ENCODE measurements at places on chromosomes 2 and 18.

GRCh38 chr2:45006041-45006941 lies 3.0 kb downstream of the SIX2 start:
- DNase-seq: no peak

DNA sequence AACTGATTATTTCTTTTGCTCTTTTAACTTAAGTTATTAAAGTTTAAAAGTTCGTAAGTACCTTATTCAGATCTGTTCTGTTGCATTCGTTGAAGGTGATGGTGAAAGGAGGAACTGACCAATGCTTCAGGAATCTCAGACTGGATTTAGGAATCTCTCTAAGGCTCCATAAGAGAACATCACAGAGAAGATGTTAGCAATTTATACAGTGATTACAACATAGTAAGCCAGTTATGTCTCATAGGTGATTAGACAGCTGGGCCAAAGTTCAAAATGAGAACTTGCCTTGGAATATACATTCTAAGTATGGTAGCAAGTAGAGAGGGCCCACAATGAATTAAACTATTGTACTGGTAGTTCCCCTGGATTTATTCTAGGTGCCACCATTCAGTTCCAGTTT lies 3.2 kb downstream of the MARS2 start:
- DNase-seq: no peak

DNA sequence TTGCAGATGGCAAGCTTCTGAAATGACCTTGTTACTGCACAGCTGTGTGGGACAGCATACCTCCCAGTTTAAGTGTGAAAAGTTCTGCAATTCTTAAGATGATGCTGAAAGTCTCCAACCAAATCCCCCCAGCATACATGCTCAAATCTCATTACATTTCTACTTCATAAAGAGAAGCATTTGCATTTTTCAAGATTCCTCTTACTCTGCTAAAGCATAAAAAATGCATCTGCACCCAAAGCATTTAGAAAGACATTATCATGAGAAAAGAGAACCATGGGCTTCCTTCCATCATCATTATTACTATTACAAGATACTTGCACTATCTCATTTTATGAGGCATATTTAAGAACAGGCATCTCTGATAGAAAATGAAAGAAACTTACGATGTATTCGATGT lies 236.9 kb upstream of the REV1 start:
- DNase-seq: no peak

DNA sequence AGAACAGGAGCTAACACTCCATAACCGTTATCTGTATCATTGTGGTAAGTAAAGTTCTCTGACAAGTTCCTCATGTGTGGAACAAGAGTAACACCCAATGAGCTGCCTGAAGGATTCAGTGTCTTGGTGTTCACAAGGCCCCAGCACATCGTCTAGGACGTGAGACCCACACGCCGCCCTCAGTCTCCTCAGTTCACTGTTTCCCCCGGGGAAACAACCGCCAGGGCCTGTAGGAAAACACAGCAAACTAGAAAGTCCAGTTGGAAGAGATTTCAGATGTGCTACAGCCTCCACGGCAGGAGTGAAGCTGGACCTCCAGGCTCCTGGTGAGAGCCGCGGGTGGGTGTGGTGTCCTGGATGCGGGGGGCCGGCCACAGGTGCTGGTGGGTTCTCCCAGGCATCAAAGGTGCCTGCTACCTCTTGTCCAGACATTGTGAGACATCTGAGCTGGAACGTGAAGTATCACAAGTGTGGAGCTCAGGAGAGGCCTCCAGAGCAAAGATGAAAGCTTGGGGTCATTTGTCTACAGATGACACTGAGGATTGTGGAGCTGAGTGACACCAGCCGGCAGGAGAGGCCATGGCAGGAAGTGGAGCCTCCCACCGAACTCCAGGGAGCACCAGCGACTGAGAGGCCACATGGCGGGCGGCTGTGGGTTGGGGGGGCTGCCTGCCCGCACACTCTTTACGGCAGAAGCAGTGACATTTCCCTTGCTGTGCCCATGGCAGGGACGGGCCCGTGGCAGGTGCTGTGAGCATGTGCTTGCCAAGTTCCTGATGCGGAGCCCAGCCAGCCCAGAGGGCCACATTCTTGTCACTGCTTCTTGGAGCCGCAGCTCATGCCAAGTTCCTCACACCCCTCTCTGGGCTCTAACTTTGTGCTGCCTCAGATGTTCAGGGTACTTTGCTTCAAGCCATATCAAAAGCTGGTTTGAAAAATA lies 131.2 kb downstream of the TMEM18 start:
- no peak for DNase-seq

DNA sequence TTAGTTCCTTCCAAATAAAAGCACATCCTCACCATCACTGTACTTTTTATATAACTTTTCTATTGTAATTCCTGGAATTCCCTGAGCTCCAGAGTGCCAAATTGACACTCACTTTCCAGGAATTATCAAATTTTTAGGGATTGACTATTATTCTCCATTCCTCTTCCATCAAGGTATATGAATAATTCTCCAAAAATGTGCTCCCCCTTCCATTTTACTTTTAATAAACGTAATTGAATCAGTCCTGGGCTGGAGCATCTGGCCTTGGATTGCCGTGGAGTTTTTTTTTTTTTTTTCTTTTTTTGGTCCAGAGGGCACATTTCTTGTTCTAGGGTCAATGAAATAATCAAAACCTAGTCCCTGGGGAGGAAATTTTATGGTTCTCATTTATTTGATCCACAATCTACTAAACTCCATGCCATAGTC lies 304.3 kb downstream of the CDCA7 start:
- no peak for DNase-seq

DNA sequence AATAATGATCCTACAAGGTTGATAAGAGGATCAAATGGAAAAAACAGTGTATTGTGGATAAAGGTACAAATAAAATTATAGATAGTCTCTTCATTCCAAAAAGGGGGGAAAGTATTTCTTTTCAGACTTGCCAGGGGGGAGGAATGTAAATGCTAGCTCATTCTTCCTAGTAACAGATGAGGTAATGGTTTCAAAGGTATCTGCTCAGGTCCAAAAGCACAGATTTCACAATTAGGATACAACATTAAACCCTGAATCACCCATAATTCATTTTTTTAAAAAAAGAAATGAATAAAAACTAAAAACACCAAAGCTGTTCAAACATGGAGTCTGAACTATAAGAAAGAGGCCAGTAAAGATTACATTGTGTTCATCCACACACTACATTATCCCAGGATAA lies 142.0 kb downstream of the ATAD2B start:
- DNase-seq: no peak

DNA sequence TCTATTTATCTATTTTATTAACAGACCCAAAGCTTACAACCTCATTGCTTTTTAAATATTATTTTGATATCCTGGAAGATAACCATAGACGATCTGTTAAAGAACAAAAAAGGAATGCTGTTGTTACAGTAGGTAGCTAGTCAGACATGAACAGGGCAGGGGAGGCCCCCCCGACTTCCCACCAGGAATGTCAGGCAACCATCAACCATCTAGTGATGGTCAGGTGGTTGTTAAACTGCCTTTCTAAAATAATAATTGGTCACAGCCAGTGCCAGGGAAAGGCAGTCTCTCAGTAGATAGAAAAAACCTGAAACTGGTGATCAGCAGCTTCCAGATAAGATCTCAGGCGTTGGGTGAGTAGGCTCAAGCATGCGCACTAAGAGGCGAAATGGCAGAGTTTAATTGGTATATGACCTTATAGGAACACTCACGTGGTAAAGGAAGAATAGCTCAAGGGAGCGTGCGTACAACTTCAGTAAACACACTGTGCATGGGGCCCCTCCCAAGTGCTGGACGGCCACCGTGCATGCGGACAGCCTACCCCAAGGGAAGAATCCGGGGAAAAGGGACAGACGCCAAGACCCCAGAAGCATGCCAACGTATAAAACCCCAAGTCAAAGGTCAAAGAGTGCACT lies 32.5 kb upstream of the CCL20 start:
- no peak for DNase-seq

DNA sequence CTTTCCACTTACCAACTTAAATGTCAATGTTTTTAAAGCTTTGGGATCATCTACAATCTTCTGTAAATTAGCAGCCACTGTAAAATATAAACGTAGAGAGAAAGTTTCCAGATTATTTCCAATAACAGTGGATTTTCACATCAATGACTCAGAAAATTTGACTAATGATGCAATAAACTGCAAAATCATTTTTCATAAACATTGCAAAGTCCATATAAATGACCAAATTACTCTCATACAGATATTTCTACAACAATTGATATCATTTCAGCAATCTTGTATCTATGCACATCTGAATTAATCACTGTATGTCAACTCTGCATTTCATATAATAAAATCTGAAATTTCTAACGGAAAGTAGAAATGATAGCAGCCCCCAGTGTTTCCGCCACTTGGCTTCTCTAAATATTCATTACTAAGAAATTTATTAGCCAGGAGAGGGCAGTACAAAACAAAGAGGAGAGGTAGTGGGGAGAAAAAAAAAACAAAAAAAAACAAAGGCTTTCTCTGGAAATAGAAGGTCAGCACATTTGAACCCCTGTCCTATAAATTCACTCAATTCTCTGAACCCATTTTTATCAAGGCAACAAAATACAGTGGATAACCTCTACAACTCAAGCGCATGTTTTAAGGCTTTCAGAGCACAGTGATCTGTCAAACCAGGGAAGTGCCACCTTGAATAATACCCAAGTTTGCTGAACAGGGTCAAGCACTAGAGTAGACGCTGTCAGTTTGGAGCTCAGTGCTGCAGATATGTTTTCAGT lies 282.6 kb downstream of the STK39 start:
- DNase-seq: no peak

GRCh38 chr2:42117923-42118753 lies 51.0 kb upstream of the EML4 start:
- no peak for DNase-seq

DNA sequence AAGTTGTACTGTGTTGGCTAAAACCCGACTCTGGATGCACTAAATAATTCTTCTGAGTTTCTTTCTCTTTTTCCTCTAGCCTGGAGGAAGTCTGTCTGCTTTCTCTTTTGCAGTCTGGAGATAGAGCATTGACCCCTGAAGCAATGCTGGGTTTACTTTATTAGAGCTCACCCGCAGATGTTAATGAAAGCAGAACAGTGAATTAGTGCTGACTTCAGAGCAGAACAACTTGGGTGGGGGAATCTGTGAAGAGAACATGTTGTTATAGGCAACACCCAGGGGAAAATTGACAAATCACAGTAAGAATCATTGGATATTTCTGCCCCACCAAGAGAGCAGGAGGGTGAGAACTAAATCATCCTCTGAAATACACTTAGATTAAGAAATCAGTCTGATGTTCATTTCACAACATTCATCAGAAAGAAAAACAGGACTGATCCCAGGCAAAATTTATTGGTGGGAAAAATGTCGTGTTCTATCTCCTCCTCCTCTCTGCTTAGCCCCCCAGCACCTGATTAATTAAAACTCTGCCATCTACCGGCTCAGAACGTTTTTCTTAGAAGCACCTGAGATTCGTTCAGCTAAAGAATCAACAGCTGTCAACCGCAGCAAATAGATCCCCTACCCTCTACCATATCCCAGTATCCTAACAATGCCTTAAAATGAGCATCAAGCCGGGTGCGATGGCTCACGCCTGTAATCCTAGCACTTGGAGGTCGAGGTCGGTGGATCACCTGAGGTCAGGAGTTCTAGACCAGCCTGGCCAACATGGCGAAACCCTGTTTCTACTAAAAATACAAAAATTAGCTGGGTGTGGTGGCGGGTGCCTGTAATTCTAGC lies 165.1 kb downstream of the FMNL2 start:
- DNase-seq: no peak

DNA sequence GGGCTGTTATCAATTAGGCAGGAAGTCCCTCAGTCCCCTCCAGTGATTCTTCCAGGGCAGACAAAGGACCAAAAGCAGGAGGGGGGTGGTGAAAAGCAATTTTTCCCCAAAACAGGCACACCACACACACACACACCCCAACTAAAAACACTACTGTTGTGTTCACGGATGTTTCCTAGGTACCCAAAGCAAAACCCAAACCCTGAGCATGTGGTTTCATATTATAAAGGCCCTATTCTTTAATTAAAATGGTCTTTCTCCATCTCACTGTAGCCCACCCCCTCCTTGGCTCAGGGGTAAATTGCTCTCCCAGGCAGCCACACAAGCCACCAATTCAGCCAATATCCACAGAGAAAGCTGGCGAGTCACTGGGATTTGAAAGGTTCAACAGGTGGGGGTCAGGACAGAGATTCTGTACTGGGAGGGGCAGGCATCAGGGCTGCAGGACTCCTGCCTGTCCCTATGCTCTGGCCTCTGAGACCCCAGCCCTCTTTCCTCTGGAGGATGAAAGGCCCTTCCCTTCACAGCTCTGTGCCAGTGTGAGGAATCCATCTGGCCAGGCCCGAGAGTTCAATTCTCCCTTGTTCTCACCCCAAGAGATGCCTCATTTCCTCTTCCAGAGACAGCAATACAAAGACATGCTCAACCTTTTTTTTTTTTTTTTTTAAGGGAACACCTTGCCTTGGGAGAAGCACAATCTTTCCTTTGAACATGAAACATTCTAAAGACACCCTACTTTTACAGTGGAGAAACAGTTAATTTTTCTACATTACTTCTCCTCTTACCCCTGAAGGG lies 43.6 kb downstream of the SPRED2 start:
- DNase-seq: no peak

DNA sequence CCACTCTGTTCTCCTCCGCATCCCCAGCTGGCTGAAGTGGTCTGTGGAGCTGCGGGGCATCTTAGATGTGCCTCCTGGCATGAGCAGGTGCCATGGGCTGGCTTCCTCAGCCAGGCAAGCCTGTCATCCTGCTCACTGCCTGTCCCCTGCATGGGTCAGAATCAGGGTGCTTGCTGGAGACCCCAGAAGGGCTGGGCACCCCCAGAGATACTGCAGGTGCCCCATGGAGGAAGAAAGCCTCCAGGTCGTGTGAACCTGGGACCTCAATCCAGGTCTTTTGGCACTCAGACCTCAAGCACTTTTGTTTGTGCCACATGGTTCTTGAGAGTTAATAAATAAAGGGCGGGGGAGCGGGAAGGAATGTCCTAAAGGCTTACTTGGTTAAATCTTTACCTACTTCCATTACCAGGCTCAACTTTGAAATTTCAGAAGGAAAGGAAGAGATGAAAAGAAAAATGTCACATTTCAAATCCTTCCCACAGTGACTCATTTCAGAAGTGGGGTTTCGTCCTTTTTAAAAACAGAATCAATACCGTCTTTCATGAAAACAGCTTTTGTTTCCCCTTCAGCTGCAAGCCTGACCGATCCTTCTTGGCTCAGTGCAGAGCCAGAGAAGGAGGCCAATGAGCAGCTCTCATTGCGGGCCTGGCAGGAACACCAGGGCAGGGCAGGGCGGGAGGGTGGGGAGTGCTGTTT lies 69.9 kb downstream of the RHOB start:
- DNase-seq: no peak

- no peak for DNase-seq
Observed at GRCh38 chr2:12457831-12458230, 258.9 kb upstream of the TRIB2 start.

DNA sequence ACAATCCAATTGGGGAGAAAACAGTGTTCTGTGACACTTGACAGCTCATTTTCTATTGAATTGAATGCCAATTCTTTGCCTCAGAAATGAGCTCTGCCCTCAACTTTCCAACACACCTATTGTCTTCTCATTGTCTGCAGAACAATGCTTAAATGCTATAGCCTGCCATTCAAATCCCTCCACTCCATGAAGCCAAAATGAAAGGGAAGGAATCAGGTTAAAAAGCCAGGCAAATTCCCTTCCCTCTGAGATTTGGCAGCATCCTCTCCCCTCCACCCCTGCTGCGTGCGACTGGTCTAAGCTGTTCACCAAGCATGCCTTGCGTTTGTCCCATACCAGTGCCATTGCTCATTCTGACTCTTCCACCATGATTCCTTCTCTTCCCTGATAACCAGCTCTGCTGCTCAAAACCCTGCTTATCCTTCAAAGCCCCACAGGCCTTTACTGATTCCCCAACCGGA lies 32.4 kb upstream of the TMEM131 start:
- DNase-seq: no peak

All from brain pericyte (primary cell).